ENCODE measurements at places on chromosomes 5 and 9.

GRCh38 chr5:33523208-33523771 lies 82.5 kb downstream of the TARS1 start:
- no peak for DNase-seq

GRCh38 chr9:93572636-93573515 lies 3.5 kb upstream of the PHF2 start:
- peak; percentile 21 for DNase-seq

- peak; percentile 93 for DNase-seq
Measured at GRCh38 chr9:126704892-126705766, 91.4 kb downstream of the LMX1B start.

DNA sequence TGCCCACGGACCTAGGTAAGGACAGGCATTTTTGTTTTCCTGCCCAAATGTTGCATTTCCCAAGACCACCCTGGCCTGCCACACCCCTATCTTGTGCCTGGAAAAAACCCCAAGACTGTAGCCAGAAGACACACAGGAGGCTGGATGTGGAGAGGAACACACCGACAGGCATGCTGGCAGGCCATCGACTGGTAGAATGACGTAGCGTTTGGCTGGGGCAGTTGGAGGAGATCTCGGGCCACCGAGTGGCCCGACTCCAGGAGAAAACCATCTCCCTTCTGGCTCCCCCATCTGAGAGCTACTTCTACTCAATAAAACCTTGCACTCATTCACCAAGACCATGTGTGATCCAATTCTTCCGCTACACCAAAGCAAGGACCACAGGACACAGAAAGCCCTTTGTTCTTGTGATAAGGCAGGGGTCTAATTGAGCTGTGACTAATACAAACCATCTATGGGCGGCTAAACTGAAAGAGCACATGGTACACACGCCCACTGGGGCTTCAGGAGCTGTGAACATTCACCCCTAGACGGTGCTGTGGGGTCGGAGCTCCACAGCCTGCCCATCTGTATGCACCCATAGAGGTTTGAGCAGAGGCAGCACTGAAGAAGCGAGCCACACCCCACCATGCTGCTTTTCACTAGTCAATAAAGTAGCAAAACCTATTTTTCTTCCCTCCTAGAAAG lies 38.9 kb upstream of the N4BP3 start:
- no peak for DNase-seq

DNA sequence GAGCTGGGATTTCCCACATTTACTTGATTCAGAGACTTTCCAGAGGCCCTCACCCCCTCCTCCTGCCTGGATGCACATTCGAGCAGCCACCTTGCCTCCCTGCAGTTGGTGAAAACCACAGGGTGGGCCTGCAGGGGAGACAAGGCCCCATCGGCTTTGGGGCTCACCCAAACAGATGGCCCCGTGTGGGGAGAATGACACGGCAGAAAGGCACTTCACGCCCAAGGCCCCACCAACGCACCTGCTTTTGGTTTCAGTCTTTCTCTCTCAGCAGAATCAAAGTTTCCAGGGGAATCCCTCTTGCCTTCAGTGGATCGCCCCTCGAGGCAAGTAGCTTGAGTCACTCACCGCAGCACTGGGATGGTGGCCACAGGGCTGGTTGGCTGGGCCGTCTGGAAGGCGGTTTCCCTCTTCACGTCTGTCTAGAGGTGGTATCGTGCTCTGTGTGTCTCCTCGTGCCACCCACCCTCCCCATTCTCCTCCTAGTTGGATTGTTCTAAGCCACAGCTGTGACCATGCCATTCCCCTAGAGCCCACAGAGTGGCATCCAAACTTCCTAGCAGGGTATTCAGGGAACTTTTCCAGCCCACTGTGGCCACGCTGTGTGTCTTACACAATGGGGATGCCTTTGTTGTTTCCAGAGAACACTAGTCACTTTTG lies 31.8 kb downstream of the SEC61B start:
- peak; percentile 91 for DNase-seq

- DNase-seq: no peak
Measured at GRCh38 chr9:15187589-15187988, 119.4 kb downstream of the TTC39B start.

DNA sequence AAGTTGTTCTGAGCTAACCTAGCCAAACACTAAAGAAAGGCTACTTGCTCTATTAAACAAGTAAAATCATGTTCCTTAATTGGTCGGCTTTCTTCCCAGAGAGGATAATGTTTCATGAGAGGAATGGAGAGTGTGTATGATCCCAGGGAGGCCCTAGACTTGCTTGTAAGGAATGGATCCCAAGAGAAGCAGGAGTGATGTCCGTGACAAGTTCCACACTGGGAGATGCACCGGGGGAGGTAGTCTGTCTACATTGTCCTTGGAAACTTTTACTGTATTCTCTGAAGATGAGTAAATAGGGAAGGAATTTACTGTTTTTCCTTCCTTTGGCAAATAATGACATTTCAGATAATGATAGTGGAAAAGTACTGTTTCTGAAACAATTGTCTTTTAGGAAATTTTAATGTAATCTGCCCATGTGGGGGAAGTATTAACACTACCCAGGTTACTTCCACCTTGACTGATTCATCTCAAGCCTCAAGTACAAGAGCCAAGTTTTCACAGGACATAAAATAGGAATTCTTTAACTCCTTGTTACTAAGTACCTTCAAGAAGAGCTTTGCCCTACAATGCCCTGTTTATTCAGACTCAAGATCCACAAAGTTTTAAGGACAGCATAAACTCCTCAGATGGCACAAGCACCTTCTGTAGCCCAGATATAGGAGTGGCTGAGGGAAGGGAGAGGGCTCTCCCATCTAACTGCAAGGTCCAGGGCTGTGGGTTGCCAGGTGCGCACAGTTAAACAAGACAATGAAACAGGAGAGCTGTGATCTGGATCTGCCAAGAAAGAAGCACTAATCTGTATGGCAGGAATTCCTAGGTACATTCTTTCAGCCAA lies 152.1 kb downstream of the GNA14 start:
- DNase-seq: no peak

- DNase-seq: no peak
Measured at GRCh38 chr5:97547999-97548738, 365.1 kb upstream of the RIOK2 start.

DNA sequence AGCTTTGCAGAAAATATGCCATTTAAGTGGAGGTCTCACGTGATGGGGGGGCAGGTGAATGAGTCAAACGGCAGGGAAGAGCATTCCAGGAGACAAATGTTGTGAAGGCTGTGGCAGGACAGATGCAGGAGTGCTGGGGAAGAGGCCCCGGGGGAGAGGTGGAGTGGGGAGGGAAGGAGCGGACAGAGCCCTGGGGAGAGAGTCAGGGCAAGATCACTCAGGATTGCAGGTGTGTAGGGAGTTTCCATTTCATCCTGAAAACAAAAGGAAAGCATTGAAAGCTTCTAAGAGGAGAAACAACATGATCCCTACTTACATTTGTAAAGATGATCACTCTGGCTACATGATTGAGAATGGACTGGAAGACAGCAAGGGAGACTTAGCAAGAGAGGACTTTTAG lies 323.3 kb downstream of the ASTN2 start:
- no peak for DNase-seq

GRCh38 chr9:99103901-99104458 lies 933 bp upstream of the TGFBR1 start:
- no peak for DNase-seq

GRCh38 chr9:114123031-114123977 lies 24.2 kb upstream of the KIF12 start:
- no peak for DNase-seq

- DNase-seq: no peak
Measured at GRCh38 chr5:172473427-172473826, 19.1 kb upstream of the SH3PXD2B start.

DNA sequence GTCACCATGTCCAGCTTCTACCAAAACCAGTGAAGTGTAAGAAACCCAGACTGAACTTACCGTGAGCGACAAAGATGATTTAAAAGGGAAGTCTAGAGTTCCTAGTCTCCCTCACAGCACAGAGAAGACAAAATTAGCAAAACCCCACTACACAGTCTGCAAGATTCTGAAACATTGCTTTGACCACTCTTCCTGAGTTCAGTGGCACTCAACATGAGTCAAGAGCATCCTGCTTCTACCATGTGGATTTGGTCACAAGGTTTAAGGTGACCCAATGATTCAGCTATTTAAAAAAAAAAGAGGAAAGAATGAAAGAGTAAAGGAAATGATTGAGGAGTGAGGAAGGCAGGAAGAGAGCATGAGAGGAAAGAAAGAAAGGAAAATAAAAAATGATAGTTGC lies 19.8 kb downstream of the IL7R start:
- DNase-seq: no peak

DNA sequence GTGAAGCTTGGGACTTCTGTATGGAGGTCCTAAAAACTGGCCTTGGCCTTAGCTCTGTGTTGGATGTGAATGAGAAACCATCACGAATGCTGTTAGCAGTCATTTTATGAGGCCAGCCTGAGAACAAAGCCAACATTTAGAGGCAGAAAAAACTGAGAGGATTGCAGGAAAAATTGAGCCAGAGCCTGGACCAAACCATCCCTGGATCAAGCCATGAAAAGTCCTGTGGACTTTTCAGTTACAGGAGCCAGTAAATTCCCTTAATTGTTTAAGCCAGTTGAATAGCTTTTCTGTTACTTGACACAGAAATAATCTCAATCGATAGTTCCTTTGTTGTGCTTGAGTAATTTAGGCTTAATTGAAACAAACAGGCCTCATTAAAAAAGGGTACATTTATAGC lies 42.6 kb upstream of the SPATA31D4 start:
- no peak for DNase-seq

- no peak for DNase-seq
Measured at GRCh38 chr5:38595132-38595745, 38.8 kb upstream of the LIFR start.

GRCh38 chr5:74542482-74542881 lies 98.0 kb downstream of the ENC1 start:
- DNase-seq: no peak

Data from stimulated activated CD8-positive, alpha-beta memory T cell treated with anti-CD3 and anti-CD28 coated beads, Interleukin-4, amount 100 ng/mL, for 48 hours (primary cell).